Activated CD8-positive, alpha-beta memory T cell treated with anti-CD3 and anti-CD28 coated beads, Interleukin-2, amount 10 ng/mL, durations not matched to agents 7 days and 5 days (primary cell): ENCODE measurements at places on chromosomes 5 and 9.

DNA sequence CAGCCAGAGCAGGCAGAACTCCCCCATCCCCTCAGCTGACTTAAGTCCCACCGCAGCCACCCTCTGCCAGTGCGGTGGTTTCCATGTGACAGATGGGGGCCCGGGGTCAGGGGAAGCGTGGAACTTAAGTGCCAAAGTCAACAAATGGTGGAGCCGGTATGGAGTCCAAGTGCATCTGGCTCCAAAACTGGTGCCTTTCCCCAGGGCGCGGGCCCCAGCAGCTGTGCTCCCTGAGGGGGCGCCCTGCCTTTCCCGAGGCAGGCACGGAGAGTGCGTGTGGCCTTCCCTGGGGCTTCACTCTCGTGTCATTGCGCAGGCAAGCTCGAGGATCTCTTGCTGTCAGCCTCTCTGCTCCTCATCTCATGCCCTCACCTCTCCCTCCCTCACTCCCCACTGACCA is 33.8 kb downstream of the SLC46A2 start:
- DNase-seq: no peak

DNA sequence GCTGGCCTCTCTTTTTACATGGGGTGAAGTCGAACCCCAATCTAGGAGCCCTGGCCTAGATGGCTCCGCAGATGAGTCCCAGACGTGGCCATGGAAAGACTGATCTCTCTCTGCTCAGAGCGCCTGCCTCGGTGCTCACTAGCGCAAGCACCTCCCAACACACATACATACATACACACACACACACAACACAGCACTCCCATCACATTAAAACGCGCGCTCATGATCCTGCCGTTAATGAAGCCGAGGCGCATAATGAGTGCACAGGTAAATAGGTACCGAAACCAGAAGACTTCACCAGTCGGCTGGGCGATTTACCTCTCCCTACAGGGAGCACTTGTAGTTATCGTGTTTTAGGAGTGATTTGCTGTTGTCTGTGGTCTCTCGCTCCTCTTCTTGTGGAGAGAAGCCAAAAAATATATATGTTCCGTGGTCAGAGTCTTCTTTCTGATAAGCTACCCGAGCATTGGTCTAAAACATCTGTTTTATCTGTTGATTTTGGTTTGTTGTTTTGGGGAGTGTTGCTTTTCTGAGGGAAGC is 207.7 kb downstream of the MEF2C start:
- DNase-seq: no peak

DNA sequence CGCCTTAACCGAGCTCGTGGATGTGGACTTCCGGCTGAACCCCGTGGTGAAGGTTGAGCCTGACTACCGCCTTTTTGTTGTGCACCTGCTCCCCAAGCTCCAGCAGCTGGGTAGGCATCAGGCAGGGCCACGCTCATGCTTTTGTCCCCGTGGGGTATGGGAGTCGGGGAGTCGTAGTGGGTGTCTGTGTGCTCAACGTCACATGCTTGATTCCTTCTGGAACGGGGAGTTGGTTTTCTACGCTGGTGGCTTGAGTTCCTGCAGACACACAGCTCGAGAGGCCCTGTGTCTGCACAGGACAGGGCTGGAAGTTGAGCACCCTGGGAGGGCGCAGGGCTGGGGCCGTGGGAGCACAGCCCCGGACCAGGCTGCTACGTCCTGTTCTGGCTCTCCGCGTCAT is 8.0 kb downstream of the CEP72 start:
- peak; percentile 38 for DNase-seq

DNA sequence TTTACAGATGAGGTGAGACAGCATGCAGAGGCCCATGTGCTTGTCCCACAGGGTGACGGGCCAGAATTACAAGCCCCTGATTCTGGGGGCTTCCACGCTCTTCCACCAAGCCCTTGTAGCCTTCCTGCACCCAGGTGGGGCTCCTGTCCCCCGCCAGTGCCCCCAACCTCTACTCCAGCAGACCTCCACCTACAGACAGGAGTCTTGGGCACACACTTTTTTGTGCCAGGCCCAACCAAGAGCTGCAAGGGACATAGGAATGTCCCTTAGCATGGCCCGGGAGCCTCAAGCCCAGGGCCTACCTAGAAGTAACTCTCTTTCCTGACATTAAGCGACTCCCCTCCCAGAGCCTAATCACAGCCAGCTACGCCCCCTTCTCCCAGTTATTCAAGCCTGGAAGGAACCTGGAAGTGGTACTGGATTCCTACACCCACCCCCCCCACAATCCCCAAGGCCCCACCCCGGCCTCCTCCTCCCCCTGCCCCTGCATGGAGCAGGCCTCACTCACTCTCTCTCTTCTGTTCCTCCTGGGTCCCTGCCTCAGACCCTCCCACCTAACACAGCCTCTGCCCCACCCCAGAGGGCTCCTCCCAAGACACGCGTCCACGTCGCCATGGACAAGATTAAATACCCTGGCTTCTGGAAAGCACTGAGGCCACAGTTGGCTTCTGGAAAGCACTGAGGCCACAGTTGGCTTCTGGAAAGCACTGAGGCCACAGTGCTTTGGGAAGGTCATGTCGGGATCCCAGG is 30.5 kb downstream of the ADAMTS2 start:
- DNase-seq: no peak

DNA sequence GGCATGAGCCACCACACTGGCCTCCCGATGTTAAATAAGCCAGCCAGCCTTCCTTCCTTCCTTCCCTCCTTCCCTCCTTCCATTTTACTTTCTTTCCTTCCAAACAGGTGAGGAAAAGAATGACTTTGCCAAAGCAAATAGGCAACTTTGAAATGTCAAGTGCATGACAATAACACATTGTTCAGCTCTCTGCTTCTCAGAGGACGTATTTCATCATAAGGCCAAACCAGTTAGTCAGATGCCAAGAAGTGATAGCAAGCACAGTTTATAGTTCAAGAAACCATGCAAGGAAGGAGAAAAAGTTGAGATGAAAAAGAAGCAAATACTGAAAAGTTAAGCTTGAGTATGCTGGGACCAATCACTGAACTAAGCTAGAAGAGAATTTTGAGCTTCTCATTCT is 29.5 kb downstream of the POU4F3 start:
- DNase-seq: no peak

- DNase-seq: no peak
Observed at GRCh38 chr9:108412755-108413154, 443.0 kb downstream of the ACTL7B start.

GRCh38 chr5:138159666-138160065 is 18.8 kb downstream of the BRD8 start:
- DNase-seq: no peak

GRCh38 chr9:108811944-108812343 is 43.8 kb downstream of the ACTL7B start:
- DNase-seq: no peak

DNA sequence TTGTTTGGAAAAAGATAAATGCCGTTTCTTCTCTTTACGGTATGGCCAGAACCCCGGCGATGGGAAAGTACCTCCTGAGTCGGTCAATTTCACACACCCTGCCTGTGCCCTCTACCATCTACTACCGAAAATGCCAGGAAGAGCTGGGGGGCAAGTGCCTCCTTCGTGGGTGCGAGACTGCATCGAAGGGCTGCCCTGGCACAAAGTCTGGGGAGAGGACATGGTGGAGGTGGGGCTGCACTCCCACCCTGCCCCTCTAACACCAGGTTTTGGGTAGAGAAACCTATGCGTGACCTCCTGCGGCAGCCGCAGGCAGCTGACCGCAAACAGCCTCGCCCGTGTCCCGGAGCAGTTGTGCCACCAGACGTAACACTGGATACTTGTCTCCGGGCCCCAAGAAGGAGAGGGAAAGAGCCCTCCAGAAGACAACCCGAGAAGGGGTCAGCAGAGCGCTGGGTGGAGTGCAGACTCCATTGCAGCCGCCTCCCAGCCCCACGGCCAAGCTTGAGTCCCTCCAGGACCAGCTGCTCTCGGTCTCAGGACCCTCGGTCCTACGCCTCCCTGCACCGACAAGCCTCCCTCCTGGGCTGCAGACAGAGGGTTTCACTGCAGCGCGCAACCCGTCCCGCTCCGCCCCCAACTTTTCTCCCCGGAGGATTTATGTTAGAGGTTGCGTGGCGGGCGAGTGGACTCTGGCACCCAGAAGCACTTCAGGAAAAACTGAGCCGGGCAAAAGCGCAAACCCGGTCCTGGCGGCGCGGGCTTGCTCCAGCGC is 823 bp upstream of the PRDM6 start:
- DNase-seq: no peak

GRCh38 chr5:145210020-145210419 is 625.1 kb downstream of the PRELID2 start:
- DNase-seq: no peak

DNA sequence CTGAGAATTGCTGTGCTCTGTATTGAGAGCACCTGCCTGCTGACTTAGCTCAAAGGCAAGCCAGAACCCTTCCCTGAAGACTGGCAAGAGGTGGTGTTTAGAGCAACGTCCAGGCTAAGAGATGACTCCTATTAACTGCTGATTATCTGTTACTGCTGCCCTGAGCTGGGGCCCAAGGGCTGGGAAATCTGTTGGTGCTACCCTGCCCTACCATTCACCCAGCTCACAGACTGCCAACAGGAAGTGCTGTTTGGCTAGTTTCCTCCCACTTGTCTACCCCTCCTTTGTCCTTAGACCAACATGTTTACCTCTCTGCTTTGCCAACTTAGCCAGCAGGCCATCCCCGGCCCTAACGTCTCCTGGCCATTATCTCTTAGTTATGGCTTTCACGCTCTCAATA is 6.9 kb downstream of the RAB24 start:
- DNase-seq: no peak

- DNase-seq: no peak
Observed at GRCh38 chr5:140591747-140592372, 27.2 kb downstream of the SLC35A4 start.

- DNase-seq: no peak
Observed at GRCh38 chr5:106906199-106906598, 764.5 kb downstream of the EFNA5 start.

DNA sequence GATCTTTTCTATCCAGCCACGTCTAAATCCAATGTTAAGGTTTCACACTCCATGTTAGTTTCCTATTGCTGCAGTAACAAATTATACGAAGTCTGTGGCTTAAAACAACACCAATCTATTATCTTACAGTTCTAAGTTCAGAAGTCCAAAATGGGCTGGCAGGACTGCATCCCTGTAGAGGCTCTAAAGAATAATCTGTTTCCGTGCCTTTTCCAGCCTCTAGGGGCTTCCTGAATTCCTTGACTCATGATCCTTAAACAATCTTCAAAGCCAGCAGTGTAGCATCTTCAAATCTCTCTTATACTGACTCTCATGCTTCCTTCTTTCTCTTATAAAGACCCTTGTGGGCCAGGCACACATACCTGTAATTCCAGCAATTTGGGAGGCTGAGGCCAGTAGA is 6.8 kb downstream of the PLGRKT start:
- no peak for DNase-seq

- no peak for DNase-seq
Observed at GRCh38 chr9:5481322-5482040, 28.9 kb upstream of the PDCD1LG2 start.

GRCh38 chr5:122863240-122863639 is 17.8 kb downstream of the SNX24 start:
- no peak for DNase-seq

GRCh38 chr9:120905315-120906164 is 21.1 kb downstream of the TRAF1 start:
- peak; percentile 81 for DNase-seq

GRCh38 chr9:126413391-126414068 is 86.9 kb downstream of the MVB12B start:
- DNase-seq: no peak

DNA sequence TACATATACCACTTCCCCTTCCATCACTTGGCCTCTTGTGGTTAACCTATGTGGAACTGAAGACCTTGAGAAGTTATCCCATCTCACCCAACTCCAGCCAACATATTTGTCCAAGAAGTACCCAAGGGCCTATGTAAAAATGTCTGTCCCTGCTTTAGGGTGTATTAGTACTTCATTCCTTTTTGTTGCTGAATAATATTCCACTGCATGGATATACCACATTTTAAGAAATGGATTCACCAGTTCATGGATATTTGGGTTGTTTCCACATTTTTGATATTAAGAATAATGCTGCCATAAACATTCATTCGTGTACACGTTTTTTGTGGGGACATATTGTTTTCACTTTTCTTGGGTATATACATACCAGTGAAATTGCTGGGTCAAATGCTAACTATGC is 28.6 kb downstream of the IDNK start:
- DNase-seq: no peak

- DNase-seq: no peak
Observed at GRCh38 chr5:80116000-80116399, 80.9 kb downstream of the THBS4 start.

- no peak for DNase-seq
Observed at GRCh38 chr9:8883321-8883720, 1083.7 kb upstream of the DMAC1 start.

- DNase-seq: no peak
Observed at GRCh38 chr5:155087036-155087435, 73.5 kb downstream of the KIF4B start.

- DNase-seq: no peak
Observed at GRCh38 chr5:64625678-64626077, 64.6 kb upstream of the SHISAL2B start.

- DNase-seq: no peak
Observed at GRCh38 chr5:125668884-125669283, 754.3 kb upstream of the GRAMD2B start.
